Stimulated activated CD8-positive, alpha-beta memory T cell treated with anti-CD3 and anti-CD28 coated beads, Interleukin-4, amount 100 ng/mL, for 4 hours (primary cell): ENCODE measurements at places on chromosomes 2 and 18.

DNA sequence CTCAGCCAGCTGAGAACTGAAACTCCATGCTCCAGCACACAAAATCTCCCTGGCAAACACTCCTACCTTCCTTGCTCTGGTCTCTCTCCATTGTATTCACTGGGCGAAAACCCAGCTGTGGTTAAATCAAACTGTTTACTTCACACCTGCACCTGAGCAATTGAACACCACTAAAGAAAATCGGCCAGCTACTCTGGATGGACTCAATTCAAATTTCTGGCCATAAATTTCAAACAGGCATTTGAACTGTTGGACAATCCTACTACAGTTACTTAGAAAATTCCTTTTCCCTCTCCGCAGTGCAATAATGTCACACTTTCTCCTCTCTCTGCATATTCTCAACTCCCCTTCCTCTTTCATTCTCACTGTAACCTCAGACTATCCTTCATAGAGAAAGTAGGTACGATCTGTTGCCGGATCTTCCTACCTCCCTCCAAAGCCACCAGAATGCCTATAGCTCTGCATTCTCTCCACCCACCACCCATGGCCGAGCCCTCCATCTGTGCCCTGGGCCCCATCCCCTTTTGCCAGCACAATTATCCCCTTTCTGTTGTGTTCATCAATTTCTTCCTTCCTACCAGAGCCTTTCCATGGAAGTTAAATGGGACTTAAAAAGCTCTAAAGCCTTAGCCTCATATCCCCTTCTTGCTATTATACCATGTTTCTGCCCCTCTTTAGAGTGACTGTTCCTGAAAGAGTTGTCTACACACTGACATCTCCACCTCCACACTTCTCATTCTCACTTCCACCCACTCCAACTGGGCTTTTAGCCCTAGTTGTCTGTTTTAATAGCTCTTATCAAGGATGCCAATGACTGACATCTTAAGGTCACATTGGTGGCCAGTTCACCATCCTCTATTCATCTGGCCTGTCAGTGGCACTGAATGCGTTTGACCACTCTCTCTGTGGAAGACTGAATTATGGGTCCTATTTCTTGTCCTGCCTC, 127.5 kb upstream of the SLC1A4 start:
- no peak for DNase-seq

- no peak for DNase-seq
Observed at GRCh38 chr2:65261676-65262075, 34.0 kb downstream of the ACTR2 start.

GRCh38 chr18:75687626-75688025, 260.1 kb upstream of the SMIM21 start:
- DNase-seq: no peak

- no peak for DNase-seq
Observed at GRCh38 chr2:105765415-105766299, 20.9 kb downstream of the NCK2 start.

DNA sequence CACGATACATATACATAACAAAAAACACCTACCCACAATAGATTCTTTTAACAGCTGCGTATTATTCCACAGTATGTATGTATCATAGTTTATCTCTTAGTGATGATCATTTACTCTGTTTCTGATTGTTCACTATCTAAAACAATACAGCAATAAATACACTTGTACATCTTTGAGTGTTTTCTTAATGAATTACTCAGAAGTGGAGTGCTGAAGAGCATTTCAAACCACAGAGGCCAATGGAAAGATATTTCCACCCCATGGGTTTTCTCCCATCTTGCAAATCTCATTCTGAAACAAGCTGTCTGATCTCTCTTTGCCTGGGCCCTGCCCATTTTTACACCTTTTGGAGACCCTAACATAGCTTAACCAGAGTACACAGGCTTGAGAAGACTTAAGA, 113.8 kb upstream of the KLF7 start:
- no peak for DNase-seq

DNA sequence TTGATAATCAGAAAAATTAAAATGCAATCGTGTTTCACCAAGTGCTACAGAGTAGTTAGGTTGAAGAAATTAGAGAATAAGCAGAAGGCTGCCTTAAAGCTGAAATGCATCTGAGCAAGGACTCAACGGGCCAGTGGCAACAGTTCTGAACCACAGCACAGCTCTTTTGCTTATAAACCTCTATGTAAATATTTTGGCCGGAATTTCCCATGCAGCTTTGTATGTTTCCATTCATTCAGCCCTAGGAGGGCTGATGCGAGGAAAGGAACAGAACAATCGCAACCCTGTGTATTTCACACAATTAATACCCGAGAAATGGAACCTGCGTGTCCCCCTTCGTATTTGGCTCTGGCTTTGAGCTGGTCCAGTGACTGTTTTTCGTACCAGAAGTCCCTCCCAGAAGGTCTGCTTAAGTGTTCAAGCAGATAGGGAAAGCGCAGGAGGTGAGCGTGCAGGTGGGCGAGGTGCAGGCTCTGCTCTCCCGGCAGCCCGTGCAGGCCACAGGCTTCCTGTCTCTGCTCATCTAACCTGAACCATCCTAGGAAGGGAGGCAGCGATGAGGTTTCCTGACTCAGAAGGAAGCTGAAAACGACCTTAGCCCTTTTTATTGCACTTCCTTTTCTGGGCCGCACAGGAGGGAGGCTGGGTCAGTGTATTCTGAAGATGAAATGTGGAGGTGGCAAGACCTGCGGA, 67.3 kb downstream of the ASB1 start:
- no peak for DNase-seq

GRCh38 chr18:3872641-3873040, 422.7 kb downstream of the TGIF1 start:
- no peak for DNase-seq

DNA sequence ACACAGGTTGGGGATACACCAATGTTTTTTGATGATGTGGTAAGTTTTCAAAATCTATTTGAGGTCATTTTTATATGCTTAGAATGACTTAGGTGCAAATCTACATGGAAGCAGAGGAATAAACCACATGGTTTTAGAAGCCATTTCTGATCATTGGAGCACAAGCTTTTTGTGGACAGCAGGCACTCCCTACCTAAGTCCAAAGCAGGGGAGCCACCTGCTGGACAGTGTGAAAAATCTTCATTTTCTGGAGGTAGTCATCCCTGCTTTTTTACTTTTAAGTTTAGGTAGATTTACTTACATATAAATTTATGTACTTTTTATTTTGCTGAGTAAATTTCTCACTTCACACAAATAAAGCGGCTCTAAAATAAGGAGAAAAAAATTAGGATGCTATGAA, 323.2 kb downstream of the PLCL1 start:
- no peak for DNase-seq

DNA sequence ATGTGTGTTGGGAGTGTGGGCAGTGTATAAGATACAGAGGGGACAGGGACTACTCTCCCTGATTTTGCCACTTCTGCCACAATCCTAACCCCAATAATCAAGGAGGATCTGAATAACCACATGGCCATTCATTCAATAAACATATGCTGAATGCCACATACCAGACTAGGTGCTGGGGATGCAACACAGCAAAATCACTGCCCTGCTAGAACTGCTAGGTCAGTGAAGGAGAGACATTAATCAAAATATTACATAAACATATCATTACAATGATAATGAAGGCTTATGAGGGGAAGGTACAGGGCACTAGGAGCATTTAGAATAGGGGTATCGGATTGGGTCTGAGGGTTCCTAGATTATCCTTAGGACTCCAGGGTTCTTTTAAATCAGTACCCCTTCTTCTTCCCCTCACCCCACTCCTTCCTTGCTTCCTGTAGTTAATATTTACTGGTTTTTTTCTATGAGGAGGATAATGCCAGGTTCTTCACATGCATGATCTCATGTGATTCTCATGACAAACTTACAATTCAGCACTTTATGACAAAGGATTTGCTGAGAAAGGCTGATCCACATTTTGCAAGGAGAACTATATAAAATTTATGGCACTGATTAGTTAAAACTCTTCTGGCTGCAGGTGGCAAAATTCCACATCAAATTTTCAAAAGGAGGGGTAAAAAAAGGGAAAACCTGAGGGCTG, 56.4 kb upstream of the PCBP1 start:
- no peak for DNase-seq

DNA sequence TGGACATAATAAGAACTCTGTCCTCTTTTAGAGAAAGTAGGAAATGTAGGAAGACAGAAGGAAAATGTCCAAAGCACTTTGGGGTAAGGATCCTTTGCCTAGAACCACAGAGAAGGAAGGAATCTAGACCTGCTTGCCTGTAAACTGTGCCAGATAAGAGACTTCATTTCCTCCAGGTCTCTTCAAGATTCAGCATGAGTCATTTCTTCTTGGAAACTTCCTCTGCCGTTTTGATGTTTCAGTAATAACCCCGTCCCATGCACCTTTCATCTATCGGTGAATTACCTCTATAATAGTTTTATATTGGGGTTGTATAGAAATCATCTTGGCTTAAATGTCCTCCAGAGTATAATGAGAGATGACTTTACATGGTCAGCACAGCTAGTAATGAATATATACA, 63.2 kb upstream of the LRATD1 start:
- DNase-seq: no peak

- DNase-seq: no peak
Observed at GRCh38 chr18:66587430-66587829, 16.5 kb downstream of the CDH19 start.

GRCh38 chr2:176085861-176086771, 2.4 kb upstream of the EVX2 start:
- no peak for DNase-seq

GRCh38 chr2:16320716-16321115, 344.9 kb downstream of the CYRIA start:
- DNase-seq: no peak

DNA sequence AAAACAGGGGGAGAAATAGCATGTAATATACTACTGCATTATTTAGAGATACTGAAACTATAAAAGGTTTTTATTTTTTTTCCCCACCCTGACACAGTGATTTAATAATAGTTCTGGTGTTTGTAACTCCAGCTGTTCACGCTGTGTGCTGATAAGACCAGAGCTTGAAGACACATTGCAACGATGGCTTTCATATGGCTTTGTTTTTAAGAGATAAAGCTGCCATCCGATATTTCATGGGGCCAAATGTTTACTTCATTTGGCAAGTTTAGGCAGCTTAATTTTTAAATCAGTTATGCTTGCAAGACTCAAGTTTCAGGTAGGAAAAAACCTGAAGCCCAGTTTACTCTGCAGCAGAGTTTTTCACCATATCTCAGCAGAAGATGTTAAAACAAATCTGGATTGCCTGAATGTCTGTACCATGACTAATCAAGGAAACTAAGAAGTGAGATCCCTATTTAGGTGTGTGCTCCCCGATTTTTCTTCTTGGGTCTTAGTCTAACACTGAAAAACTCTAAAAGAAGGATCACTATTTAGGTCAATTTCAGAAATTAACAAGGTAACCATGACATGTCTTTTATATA, 508.6 kb downstream of the PARD3B start:
- DNase-seq: no peak

- no peak for DNase-seq
Observed at GRCh38 chr2:171237751-171238505, 77.2 kb upstream of the TLK1 start.

DNA sequence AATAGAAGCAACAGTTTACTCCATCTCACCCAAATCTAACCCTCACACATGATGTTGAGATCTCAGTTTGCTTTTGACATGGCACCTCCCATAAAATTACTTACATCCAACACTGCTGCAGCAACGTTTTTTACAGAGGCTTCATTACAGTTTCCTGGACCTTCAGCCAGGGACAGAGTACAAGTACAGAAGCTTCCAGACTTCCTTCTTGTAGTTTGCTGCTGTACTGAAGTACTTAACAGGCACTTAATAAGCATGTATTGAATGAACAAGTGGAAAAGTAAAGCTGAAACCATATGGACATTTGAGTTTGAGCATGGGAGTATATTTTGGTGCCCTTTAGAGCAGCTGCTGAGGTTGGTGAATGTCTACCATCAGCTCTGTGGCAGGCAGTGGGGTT, 514.2 kb downstream of the PTPRM start:
- DNase-seq: no peak

DNA sequence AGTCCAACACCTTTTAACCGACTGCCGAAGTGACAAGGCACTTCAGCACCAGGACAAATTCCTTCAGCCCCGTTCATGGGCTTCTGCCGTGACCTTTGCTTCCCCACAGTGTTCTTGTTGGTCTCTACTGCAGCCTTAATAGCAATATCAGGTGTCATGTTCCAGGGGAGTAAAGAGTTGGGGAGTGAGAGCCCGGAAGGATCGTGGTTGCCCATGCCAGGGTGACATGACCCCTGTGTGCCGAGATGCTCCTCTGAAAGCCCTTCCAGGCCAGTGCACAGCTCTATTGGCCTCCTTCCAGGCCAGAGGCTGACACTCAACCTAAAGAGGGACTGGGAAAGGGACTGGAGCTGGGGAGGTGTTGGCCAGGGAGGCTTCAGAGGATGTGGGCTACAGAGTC, 279.2 kb downstream of the CYRIA start:
- DNase-seq: no peak

- no peak for DNase-seq
Observed at GRCh38 chr2:43642363-43642762, 5.3 kb downstream of the PLEKHH2 start.

- DNase-seq: no peak
Observed at GRCh38 chr18:78645216-78645615, 334.4 kb upstream of the SALL3 start.

GRCh38 chr2:68435615-68436014, 31.5 kb downstream of the FBXO48 start:
- DNase-seq: no peak

DNA sequence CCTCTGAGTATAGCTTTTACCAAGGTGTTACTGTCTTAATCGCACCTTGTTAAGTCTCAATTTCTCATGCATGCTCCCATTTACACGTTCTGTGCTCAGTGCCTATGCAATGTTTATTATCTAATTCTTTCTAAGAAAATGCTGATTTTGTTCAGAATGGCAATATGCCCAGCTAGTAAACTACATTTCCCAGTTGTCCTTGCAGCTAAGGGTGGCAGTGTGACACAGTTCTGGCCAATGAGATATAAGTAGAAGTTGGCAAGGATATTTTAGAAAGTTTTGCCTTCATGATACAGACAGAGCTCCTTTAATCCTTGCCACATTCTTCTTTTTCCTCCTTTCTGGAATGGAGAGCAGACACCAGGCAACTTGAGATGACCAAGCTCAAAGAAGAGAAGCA, 45.3 kb downstream of the POLE4 start:
- DNase-seq: no peak

- DNase-seq: no peak
Observed at GRCh38 chr2:231395188-231396057, at the start of gene B3GNT7. Gene B3GNT7, plus strand, starts transcription at chr2:231395710. Its CDS starts 94 bp downstream, at chr2:231395804.

DNA sequence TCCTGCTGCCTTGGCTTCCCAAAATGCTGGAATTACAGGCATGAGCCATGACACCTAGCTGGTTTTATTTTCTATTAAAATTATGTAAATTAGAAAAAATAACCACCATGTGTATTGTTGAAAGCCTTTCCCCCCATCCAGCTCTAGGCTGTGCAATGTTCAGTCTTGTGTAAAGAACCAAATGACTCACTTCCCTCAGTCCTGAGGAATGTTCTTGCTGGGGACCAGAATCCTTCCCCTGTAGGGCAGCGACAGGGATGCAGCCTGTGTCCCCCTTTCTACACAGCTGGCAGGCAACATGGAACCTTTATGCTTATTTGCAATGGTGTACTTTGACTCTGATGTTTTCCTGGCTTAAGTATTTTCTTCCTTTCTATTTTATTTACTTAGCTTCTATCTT, 29.4 kb downstream of the AOX1 start:
- no peak for DNase-seq
